Esophagus muscularis mucosa (tissue), 4 donors: ENCODE measurements at places on chromosomes 4 and X.

DNA sequence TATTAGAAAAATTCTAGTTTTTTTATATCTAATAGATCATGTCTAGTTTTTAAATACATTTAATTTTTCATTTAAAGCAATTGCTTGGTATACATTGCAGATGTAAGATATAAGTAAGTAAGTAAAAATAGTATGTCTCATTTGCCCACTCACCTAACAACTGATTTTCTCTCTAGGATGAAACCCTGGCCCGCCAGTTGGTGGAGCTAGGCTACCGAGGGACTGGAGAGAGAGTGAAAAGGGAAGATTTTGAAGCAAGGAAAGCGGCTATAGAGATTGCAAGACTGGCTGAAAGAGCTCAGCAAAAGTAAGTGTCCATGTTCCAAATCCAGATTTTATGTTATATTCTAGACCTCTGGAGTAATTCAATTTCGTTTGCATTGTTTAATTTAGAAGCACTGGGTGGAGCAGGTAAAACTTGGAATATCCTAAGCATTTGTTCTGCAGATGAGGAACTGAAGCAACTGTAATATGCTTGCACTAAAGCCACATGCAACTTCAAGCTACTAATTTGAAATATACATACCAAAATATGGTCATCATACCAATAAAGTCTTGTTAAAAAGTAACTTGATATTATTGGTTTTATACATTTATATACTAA, 27.1 kb downstream of the CFAP299 start:
- no peak for DNase-seq

- no peak for DNase-seq
Observed at GRCh38 chrX:119695535-119696050, 2.6 kb upstream of the SEPTIN6 start.

DNA sequence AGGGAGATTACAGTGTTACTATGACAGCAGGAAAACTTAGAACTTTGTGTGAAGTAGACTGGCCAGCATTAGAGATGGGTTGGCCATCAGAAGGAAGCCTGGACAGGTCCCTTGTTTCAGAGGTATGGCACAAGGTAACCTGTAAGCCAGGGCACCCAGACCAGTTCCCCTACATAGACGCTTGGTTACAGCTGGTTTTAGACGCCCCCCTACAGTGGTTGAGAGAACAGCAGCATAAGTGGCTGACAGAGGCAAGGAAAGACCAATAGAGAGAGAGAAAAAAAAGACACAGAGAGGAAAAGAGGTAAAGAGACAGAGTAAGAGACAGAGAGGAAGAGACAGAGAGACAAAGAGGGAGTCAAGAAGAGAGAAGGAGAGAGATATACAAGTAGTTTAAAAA, 144.5 kb downstream of the GC start:
- no peak for DNase-seq

GRCh38 chrX:43560247-43560946, 95.7 kb upstream of the MAOA start:
- no peak for DNase-seq

DNA sequence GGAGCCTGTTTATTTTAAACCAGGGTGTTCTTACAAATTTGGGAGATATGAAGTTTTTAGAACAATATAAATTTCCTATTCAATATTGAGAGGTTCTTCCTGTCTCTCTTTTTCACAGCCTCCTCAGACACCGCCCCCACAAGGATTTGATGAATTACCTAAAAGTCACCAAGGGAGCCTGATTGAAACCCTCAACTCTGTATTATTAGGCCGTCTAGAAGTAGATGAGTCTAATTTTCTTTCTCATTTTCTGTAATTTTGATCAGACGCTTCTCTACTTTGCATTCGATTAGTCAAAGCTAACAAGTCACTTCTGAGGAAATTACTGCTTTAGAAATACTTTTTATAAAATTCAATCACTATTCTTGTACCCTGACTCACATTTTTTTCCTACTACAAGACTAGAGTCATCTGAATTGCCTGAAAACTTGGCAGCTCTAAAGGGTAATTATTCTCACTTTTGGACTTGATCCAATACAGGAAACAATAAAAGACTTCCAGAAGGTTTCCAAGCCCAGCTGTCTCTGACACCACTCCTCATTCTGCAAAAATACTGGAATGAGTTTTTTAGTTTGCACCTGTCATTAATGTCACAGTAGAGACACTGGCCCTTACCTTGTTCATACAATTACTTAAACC, 111.2 kb downstream of the ELOVL6 start:
- DNase-seq: no peak

DNA sequence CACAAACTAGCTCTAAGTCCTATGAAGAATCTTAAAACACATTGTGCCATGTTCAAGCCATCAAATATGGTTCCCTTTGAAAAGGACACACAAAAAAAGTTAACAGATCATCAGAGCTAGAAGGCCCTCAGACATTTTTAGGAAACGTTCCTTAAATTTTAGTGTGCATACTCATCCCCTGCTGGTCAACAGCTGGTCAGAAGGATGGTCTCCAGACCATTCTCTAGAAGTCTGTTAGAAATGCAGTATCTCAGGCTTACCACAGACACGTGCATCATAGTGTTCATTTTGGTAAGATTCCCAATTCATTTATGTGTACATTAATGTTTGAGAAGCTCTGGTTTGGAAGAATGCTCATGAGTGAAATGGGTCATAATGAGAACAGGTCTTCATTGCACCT, 523.1 kb downstream of the INPP4B start:
- no peak for DNase-seq

- no peak for DNase-seq
Observed at GRCh38 chr4:1978226-1978625, 30.5 kb downstream of the NELFA start.

DNA sequence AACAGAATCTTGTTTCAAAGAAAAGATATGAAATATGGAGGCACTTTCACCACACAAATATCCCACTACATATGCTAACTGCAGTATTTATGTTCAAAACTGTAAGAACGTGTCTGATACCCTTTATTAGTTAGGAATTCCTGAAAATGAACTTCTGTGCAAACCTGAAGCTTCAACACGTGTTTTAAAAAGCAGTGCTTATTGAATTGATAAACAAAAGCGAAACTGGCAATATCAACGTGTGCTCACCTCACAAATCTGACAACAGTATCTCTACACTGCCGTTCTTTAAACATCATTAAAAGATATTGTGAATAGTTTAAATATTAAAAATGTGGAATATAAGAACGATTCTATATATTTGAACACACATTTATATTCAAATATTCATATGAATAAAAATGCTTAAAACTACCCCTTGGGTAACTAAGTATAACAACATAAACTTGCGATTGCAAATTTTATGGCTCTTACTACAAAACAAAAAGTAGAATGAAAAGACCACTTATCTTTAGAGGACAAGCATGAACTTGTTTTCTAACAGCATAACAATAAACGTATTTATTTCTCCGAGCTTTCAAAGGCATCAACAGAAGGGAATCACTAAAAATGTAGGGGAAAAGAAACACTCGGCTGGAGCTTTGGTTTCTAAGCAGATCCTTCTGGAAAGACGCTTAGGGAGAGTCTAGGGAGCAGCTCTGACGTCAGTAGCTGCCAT, at the start of gene LRP2BP:
Gene LRP2BP (minus strand): TSS at position 687 of the 718 bp plus-strand sequence. CDS start 17,738 bp downstream, outside the sequence.
- no peak for DNase-seq

DNA sequence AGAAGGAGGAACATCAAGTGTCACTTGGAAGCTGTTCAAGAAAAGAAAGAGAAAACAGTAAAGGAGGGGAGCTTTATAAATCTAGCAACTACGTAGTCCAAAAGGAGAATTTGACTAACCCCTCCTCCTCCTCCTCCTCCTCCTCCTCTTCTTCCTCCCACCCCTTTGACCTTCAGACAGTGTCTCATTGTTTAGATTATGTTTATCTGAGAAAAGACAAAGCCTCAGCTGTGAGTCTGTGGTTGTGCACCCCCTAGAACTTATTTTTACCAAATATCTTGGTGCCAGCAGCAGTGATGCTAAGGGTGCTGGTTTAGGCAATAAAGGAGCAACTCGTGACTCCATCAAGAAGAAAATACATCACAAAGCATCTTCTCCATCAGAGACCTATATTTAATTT, 68.9 kb upstream of the BMP2K start:
- no peak for DNase-seq

DNA sequence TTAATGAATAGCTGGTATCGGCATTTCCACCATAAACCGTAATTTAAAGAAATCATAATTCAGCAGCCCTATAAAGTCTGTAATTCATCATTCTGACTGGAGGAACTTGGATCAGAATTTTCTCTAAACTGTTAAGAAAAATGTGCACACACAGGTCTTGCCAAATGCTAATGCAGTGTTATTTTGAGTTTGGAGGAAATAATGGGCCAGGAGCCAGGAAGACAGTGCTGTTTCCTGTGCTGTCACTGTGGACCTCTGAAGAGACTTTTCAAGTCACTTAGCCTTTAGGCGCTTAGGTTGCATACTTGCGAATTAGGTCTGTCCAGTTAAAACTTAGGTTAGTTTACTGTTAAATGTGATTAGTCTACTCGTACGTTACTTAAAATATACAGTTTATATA, 137.5 kb upstream of the ANXA3 start:
- DNase-seq: no peak

DNA sequence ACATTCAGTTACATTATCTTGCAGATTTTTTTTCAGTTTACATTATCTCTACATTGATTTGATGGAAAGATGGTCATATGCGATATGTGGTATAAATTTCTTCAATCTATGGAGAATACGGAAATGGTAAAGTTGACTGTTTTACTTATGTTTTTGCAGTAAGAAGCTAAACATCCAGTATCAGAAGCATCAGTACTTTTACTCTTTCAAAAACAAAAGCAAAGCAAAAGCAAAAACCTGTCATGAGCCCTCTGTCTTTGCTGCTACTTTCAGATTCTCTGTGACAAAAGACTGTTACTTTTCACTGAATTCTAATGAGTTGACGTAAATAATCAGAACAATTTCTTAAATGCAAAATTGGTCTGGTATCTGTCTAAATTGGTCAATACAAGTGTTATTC, 52.4 kb upstream of the UCP1 start:
- no peak for DNase-seq
